H7 (cell line): ENCODE measurements at places on chromosomes 6 and 20.

DNA sequence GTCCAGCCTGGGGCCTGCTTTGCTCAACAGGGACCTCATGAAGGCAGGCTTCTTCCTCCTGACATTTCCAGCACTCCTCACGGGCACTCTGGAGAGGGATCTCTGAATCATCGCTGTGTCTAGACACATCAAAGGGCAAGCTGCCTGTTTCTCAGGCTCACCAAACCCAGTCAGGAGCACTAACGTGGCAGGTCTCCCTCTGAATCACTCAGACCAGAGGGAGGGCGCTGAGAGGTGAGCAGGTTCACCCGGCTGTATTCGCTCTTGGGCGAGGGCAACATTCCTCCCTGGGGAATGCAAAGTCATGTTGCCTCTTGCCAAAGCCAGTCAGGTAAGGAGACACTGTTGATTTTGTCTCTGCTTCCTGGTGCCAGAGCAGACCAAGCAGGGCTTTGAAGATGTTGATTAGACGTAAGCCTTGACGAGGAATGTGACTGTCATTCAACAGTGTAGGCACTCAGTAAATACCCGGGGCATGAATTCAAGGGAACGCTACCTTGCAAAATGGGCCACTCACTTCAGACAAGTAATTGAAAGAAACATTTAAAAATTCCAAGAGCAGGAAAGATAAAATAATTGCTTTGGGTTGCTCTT lies 50.1 kb downstream of the CYP24A1 start:
- peak; percentile 41 for DNase-seq

DNA sequence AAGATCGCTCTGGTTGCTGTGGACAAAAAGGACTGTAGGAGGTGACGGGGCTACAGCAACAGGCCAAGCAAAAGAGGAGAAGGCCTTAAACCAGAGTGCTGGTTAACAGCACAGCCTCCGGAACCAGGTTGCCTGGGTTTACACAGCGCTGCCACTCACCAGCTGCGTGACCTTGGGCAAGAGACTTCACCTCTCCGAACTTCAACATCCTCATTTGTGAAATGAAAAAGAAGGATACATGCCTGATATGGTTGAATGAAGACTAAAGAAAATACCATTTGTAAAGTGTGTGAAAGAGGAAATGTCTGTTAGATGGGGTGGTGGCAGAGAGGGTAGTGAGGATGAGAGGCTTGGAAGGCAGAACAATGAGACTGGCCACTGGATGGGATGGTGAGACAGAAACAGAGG lies 44.9 kb downstream of the PREX1 start:
- no peak for DNase-seq

DNA sequence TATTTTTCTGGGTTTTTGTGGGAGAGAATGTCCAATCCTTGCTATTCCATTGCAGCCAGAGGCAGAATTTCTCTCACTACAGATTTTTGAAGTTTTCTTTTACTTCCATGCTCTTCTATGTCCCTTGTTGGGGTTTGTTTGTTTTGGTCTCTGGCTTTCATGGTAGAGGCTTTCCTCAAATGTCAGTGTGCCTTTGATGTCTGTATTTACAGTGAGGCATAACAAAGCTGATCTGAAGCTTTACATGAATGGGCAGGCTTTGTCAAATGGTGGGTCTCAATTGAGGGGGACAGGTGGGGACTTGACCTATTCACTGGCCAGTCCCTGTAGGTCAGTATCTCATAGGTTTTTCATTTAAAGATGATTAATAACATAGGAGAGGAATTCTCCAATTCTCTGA lies 8.6 kb upstream of the CARMIL1 start:
- no peak for DNase-seq

GRCh38 chr6:112912416-112913101 lies 565.4 kb downstream of the RFPL4B start:
- peak; percentile 2 for DNase-seq

GRCh38 chr20:54429364-54429763 lies 46.0 kb upstream of the DOK5 start:
- no peak for DNase-seq

- no peak for DNase-seq
Measured at GRCh38 chr6:35477551-35478179, 9.5 kb downstream of the RPL10A start.

DNA sequence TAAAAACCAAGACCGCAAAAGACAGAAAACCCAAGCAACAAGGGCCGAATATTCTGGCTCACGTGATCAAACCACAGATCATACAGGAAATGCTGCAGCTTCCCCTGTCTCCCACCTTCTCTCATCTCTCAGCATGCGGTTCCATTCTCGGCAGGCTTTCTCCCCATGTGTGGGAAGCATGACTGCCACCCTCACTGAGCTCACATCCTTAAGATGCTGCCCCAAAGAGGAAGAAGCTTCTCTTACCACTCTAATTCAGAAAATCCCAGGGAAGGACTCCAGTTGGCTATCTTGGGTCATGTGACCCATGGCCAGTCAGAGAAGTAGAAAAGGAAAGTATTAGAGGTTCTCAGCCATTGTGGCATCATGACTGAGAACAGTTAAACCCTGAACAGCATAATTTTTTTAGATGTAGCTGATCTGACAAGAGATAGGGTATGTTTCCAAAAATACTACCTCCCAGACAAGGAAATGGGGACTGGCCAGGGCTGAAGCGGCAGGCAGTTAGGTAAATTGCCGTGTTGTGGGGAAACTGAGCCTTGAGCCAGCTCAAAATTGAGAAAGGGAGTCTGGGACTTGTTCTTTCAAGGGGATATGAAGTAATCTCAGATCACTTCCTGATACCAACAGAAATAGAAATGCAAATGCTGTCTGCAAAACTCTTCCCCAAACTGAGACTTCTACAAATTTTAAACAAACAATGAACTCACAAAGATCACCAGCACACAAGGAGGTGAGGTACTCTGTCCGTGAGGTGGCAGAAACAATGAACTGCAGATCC lies 37.1 kb upstream of the GRM4 start:
- DNase-seq: peak; percentile 57

GRCh38 chr6:10621213-10621612 lies 73.2 kb downstream of the C6orf52 start:
- DNase-seq: no peak

DNA sequence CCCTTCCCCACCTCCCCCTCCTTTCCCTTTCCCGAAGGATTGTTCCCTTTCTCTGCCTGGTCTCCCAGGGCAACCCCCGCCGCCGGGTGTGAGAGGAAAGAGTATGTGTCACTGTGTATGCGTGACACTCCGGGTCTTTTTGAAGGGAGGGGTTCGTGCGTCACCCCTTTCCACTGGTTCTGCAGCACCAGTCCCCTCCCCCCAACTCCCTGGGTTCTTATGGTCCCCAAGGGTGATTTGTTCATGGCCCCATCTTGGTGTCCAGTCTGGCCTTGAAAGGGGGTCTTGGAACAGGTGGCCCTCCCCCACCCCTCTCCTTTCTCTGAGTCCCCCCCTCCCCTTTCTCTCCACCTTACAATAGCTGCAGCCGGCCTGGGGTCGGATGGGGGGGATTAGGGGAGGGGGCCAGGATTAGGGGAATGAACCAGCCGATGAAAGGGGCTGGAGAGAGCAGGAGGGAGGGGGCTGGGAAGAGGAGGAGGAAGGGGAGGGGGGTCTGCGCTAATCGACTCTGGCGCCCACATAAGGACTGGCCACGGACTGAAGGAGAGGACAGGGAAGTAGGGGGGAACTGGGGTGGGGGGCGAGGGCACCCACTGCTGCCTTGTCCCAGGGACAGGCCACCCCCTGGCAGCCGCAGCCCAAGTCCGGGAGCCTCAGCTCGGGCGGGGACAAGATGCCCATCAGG lies 1.3 kb upstream of the RING1 start:
- DNase-seq: peak; percentile 76

- DNase-seq: no peak
Measured at GRCh38 chr6:48475275-48475674, 364.3 kb upstream of the PTCHD4 start.

DNA sequence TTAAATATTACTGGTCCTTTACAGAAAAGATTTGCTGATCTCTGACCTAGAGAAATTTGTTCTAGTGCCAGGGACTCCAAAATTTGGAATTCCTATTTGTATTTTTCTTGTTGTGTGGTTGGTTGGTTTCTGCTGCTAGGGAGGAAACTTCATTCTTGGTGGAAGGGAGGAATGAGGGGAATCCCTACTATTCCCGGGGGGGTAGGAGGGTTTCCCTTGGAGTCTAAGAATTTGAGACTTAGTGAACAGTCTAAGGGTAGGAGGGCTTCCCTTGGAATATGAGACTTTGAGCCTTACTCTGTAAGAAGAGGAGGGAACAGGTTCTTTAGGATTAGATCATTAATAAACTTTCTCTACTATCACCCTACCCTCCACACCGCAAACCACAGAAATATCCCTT lies 67.1 kb upstream of the ADGRF1 start:
- no peak for DNase-seq

GRCh38 chr6:5521322-5521721 lies 260.0 kb downstream of the FARS2 start:
- no peak for DNase-seq

DNA sequence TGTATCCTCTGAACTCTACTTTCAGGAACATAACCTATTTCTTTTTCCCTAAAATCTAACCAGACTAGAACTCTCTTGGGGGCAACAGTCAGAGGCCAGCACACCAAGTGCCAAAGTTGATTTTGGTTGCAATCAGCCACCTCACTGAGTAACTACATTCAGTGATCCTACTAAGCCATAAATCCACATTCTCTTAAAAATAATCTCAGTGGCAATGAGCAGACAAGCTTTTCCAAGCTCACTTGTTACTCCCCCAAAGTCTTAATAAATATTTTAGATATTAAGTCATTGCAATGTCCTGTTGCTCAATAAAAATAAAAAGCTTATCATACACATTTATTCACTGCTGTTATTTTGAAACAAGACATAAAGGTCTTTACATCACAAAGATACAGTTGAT lies 9.8 kb downstream of the RGS17 start:
- DNase-seq: no peak

DNA sequence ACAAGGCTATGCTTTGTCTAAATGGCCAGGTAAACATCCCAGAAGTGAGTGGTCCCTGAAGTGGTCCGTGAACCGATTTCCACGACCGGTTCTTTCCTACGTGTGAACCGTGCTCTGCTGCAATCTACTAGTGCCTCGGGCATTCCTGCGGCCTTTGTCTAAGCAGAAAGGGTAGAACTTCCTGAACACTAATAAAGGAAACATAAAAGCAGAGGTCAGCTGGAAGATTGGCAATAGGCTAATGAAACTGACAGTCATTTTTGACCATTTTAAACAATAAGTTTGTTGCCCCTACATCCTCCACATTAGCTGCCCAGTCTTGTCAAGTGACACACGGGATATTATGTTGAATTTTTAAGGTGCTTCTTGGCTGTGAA lies 410.0 kb downstream of the PLCB1 start:
- DNase-seq: no peak

- DNase-seq: peak; percentile 39
Measured at GRCh38 chr20:38046572-38046971, 13.0 kb downstream of the RPRD1B start.

DNA sequence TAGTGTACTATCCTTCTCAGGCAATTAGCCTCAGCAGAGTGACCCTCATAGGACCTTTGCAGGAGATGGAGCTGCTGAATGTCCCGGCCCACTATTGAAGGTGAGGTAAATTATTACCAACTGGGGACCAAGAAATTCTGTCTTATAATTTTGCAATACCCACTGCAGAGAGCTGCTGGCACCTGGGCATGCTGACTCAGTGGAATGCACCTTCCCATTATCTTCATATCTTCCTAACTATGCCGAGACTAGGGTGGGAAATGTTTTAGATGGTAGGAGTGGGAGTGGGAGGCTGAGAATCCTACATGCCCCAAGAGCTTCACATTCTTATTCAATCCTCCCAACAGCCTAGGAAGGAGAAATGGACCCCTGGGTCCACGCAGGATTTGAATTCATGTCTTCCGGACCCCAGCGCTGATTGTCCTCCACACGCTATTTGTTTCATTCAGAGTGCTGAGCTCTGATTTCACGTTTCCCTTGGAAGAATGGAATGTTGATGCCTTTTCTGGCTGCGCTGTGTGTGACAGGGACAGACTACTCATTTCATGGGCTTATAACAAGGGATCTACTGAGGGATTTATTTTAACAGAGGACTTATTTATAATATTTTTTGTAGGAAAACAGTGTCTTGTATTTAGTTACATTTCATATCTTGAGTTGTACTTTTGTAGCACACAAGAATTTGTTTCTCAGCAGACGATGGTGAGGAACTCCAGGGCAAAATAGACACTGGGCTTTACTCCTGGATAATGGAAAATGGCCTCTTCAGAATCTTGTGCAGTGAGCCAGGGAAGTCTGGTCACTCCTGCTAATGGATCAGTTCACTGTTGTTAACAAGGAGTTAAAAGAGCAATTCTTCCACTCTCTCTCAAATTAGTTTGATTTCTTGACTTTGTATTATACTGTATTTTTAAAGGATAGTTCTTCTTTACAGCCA lies 66.4 kb downstream of the FYN start:
- no peak for DNase-seq

DNA sequence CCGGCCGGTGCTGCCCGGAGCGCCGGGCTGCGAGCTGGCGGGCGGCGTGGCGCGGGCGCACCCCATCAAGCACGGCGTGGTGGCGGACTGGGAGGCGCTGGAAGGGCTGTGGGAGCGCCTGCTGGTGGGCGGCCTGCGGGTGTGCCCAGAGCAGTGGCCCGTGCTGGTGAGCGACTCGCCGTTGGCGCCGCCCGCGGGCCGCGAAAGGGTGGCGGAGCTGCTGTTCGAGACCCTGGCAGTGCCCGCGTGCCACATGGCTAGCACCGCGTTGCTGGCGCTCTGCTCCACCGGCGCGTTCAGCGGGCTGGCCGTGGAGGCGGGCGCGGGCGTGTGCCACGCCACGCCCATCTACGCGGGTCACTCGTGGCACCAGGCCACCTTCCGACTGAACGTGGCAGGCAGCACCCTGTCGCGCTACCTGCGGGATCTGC lies 517 bp downstream of the ACTL10 start:
- no peak for DNase-seq

- DNase-seq: peak; percentile 54
Measured at GRCh38 chr6:5379647-5380242, 118.4 kb downstream of the FARS2 start.

DNA sequence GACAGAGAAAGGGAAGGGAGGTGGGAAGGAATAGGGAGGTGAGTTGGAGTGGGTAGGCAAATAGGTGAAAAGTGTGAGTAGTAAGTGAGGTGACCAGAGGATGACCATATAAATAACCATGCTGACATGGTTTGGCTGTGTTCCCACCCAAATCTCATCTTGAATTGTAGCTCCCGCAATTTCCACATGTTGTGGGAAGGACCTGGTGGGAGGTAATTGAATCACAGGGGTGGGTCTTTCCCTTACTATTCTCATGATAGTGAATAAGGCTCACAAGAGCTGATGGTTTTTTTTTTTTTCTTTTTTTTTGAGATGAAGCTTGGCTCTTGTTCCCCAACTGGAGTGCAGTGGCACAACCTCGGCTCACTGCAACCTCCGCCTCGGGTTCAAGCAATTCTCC lies 21.5 kb upstream of the SMIM13 start:
- no peak for DNase-seq

- DNase-seq: no peak
Measured at GRCh38 chr6:100370265-100370664, 94.5 kb downstream of the SIM1 start.
